ENCODE measurements at places on chromosomes 7 and 10.

- DNase-seq = no peak
Observed at GRCh38 chr7:51102828-51103227, 213.8 kb downstream of the COBL start.

GRCh38 chr10:101107771-101108170 lies 23.3 kb upstream of the TLX1 start:
- no peak for DNase-seq

DNA sequence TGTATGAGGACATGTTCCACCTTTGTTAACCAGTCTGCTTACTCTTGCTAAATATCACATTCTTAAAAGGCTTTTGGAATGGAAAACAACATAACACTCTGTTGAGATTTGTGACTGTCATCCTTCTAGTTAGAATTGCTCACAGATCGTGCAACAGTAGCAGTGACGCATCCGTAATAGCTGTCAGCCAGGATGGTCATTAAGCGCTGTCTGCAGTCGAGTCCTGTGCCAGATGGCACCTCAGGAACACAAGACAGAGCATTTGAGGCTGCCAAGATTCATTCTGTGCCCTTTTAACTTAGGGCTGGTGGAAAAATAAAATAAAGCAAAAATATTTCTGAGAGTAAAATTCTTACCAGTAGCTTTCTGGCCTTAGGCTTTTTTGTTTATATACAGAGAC lies 348.6 kb downstream of the ANKRD7 start:
- DNase-seq = no peak

GRCh38 chr10:69281507-69282413 lies 3.5 kb downstream of the HK1 start:
- DNase-seq = no peak

- no peak for DNase-seq
Observed at GRCh38 chr10:113450046-113450804, 102.6 kb upstream of the HABP2 start.

- no peak for DNase-seq
Observed at GRCh38 chr7:100812729-100813128, 14.6 kb downstream of the EPHB4 start.

DNA sequence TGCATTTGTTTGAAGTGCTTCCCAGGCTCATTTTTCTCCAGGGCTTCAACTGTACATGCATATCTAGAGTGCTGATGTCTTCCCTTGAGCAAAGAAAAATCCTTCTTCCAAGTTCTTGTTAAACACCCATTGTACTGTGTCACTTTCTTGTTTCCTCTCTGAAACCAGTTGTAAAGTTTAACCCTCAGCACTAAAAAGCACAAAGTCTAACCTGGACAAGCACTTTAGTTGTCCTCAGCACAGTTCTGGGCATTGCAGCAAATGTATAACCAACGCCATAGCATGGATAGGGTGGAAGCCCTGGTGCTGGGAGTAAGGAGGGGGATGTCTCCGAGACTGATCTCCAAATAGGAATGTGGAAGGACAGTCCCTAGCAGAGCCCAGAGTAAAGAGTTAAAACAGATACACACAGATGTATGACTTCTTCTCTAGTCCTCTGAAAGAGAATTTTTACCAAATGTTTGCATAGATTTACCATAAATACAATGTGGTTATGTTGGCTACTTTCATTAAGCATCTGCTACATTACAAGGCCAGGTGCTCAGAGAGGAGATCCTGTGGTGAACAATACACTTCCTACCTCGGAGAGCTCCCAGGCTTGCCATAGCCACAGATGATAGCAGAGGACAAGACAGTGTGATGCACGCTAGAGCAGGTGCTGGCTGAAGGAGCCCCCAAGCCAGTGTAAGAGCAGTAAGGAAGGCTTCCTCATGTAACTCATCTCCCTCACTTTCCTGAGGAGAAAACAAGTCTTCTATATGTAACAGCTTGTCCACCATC lies 57.0 kb downstream of the DNAJC12 start:
- no peak for DNase-seq

DNA sequence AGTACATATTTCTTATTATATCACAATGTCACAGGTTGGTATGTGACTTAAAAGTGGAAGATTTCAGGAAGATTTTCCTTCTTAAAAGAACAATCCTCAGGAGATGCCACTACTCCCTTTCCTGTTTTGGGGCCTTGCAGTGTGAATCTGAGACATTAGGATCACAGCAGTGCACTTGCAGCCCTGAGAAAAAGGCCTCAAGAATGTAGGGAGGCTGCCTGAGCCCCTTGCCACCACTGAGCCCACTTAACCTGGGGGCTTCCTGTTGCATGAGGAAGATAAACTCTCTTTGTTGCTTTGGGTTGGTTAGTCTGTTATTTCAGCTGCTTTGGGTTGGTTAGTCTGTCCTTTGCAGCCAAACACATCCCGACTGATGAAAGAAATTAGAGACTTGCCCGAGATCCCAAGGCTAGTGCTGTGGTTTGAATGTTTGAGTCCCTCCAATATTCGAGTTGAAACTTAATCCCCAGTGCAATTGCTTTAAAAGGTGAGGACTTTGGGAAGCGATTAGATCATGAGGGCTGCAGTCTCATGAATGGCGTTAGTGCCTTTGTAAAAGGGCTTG lies 151.3 kb upstream of the SP4 start:
- no peak for DNase-seq

DNA sequence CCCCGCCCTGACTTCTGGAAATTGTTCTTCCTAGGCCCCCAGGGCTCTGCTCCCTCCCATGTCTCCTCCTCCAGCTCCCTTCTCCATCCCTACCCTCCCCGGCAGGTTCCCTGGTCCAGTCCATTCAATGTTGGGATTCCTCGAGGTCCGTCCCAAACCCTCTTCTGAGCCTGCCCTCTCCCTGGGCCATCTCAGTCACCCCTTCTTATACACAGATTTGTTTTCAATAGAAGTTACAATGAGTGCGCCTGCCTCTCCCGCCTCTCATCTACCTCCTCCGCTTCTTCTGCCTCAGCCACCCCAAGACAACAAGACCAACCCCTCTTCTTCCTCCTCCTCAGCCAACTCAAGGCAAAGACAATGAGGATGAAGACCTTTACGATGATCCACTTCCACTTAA lies 67.9 kb downstream of the OAT start:
- DNase-seq = no peak

- DNase-seq = no peak
Observed at GRCh38 chr10:35487336-35488034, 117.7 kb upstream of the GJD4 start.

- DNase-seq = no peak
Observed at GRCh38 chr10:283916-284356, 148.7 kb downstream of the ZMYND11 start.

GRCh38 chr7:47327698-47328391 lies 254.1 kb downstream of the TNS3 start:
- peak; percentile 96 for DNase-seq

DNA sequence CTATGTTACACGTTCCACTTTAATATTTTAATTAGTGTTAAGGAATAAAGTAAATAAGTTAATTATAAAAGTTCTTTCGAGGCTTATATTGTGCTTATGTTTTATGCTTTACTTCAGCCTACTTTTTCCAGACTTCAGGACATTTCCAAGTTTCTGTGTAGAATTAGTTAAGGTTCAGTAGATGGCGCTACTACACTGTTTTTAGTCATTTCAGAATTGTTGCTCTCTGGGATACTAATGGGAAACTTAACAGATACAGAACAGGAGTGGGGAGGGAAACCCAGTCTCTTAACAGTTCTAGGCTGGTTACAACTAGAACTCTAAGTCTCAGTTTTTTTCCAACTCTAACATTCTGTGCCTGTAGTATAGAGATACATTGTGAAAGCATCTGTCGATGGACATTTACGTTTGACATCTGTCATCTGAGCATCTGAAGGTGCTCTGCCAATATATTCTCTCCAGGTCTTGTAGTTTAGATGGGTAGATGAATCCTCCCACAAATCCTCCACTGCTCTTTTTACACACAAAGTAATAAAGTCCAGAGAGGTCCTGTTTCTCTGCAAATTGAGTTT lies 56.8 kb upstream of the FAM171A1 start:
- DNase-seq = peak; percentile 66

DNA sequence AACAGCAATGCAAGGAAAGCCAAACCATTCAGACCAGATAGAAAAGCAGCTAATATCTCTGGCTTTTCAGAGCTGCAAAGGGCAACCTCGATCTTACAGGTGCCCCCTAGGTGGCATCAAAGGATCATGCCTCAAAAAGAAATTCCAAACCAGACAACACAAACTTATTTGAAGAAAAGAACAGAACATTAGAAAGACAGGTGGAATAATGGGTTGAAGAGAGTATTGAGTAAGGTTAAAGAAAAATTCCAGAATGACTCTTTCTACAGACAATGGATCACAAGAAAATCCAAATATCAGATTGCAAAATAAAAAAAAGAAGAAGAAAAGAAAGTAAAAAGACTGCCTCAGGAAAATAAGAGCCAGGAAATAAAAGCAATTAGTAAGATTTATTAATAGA lies 213.7 kb downstream of the ELMO1 start:
- DNase-seq = no peak

DNA sequence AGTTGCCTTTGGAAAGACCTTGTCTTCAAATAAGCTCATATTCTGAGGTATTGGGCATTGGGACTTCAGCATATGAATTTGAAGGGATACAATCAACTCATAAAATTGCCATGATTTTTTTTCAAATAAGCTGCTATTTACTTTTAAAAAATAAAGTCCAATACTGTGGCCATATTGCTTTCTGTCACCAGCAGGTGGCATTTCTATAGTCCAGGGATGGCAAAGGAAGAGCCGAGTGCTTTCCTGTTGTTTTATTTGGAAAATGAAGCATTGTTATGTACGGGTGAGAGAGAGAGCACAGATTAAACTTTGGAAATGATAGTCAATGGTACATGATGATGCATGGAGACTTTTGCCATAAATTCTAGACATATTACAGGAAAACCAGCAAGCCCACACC lies 104.1 kb upstream of the DPP6 start:
- no peak for DNase-seq

DNA sequence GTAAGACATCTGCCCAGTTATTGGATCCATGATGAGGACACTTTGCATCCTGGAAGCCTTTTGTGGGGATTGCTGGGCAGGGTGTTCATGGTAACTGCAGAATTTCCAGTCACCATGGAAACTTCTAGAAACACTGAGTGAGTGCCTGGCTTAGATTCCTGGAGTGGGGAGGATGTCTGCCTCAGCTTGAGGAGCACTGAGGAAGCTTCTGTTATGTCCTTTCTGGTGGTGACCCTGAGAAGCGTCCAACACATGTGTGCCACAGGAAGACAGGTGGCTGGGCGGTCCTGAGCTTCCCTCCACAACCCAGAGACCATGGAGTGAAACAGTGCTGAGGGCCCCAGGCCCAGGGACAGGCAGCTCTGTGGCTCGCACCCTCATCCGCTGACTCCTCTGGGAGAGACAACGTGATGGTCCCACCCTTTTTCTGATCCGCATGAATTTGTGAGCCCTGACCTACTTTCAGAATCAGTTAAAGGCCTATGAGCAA lies 191.8 kb upstream of the CXCL12 start:
- DNase-seq = no peak

- DNase-seq = peak; percentile 38
Observed at GRCh38 chr10:35797187-35797586, 155.1 kb upstream of the FZD8 start.

GRCh38 chr10:49176310-49177268 lies 11.6 kb downstream of the TMEM273 start:
- no peak for DNase-seq

- no peak for DNase-seq
Observed at GRCh38 chr7:137480401-137480800, 136.9 kb upstream of the PTN start.

GRCh38 chr7:106420736-106421135 lies 136.0 kb upstream of the NAMPT start:
- no peak for DNase-seq

GRCh38 chr7:106112972-106113421 lies 885 bp upstream of the SYPL1 start:
- DNase-seq = no peak

GRCh38 chr7:91168871-91169829 lies 95.1 kb upstream of the FZD1 start:
- DNase-seq = no peak

DNA sequence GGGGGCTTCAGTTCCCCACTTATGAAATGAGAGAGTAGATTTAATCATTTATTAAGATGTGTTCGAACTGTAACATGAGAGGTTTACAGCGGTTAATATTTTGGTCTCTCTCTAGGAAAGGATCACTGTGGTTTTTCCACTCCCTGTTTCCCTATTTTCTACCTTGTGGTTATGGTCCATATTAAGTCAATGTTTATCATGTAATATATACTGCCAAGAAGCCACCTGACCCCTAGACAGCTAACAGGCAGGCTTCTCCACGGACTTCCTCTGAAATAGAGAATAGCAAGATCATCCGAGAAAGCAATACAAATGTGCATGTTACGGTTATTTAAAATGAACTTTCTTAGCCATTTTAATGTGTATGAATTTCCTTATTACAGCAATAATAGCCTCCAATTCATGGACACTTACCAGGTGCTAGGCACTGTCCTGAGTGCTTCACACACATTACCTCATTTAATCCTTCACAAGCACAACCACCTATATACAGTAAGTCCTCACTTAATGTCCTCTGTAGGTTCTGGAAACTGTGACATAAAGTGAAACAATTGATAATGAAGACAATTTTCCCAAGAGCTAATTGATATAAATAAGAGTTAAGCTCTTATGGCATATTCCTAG lies 835 bp upstream of the COL28A1 start:
- no peak for DNase-seq

- DNase-seq = no peak
Observed at GRCh38 chr10:8121201-8121890, 66.9 kb downstream of the GATA3 start.

- no peak for DNase-seq
Observed at GRCh38 chr10:70602665-70603448, at the start of gene PRF1. TSS of gene PRF1 (minus strand) at chr10:70602741. CDS start at chr10:70600902, 1,839 bp downstream.

- DNase-seq = no peak
Observed at GRCh38 chr10:102785818-102786217, 42.1 kb downstream of the WBP1L start.

- no peak for DNase-seq
Observed at GRCh38 chr7:1448958-1449357, 10.3 kb downstream of the MICALL2 start.

GRCh38 chr10:96830511-96831199 lies 1.4 kb upstream of the LCOR start:
- no peak for DNase-seq

DNA sequence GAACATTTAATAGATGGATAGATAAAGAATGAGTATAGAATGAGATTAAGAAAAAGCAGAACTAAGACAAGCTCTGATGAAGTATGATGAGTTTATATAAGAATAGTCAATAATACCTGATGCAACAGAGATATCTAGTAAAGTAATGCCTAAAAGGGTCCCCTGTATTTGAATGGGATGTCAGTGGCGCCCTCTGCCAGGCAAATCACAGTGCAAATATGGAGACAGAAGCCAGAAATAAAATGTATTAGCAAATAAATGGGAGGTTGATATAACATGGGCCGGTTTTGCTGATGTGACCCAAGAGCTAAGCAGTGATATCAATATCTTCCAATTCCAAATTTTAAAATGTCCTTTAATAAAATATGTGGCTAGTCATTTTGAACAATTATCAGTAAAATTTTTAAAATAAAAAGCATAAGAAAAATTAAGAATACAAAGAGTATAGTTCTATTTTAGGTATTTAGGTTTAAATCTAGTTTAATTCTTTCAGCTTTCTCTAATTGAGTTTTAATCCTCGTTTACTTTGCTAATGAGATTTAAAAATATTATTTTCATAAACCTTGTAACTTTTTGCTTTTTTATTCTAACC lies 62.6 kb downstream of the ADK start:
- peak; percentile 31 for DNase-seq

GRCh38 chr7:24113506-24113905 lies 170.5 kb upstream of the NPY start:
- no peak for DNase-seq

- no peak for DNase-seq
Observed at GRCh38 chr7:134056816-134057215, 70.3 kb upstream of the LRGUK start.
